ENCODE measurements at places on chromosomes 4 and X.

DNA sequence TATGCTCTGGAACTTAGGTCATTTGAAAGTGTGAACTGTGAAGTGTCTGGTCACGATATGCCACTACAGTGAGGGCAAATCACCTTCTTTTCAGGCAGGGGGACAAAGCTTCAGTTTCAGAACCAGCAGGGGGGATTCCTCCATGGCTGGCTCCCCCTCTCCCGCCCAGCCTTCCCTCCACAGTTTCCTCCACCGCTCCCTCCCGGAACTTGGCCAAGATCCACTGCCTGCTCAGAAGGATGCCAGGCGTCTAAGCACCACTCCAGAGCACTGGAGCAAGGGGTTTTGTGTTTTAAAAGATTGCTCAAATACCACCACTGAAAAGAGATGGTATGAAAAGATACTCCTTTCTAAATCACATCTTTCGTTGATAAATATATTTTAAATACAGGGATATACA lies 126.9 kb downstream of the ELOVL6 start:
- no peak for DNase-seq

DNA sequence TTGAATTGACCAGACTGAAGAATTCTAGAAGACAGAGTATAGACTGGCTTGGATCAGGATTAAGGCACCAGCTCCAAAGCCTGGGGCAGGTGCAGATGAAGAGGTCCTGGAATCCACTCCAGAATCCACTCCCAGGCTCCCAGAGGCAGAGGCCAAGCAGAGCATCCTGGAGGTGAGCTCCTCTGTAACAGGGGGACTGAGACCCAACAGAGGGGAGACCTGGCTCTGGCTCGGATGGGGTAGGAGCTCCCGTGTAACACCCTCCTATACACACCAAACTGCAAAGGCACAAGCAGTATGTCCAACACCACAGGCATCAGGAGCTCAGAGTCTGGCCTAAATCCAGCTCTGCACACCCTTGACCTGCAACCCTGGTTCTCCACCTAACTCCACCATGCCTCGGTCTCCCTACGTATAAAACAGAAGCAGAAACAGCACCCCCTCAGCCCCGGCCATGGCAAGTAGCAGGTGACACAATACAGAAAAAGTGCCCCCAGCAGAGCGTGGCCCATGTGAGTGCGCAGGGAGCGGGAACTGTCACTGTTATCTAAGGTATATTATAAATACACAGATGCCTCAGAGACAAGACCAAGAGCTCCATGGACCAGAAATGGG lies 14.9 kb downstream of the RNF212 start:
- DNase-seq, result no peak

DNA sequence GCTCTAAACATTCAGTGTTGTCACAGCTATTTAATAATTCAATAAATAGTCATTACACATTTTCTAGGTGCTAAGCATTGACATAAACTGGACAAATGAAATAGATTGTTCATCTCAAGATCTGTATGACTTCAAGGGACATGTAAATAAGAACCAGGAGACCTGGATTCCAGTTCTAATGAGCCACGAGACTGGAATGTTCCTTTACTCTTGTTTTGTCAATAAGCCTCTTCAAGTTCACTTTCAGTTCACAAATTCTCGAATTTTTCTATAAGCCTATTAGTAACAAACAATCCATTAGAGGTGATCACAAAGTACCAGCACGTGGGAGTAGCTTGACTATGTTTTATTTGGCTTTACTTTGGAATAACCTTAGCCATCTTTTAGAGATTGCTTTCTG lies 514.0 kb upstream of the SMIM31 start:
- no peak for DNase-seq

DNA sequence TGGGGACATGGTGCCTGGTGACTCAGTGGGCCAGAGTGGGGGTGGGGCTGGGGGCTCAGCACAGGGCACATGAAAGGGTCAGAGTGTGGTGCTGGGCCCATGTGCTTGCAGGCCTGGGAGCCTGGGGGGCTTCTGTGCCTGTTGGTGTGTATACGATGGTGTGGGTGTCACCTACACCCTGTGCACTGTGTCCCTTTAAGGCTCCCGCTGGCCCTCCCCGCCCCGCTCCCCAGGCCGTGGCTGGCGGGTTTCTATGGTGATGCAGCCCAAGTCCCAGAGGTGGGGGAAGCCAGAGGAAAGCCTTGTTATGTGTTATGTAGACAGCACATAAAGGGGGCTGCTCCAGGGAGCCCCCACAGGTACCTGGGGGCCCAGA lies 5.5 kb downstream of the L1CAM start:
- DNase-seq, result no peak

- DNase-seq, result peak; percentile 30
Measured at GRCh38 chr4:53804719-53805118, 213.4 kb upstream of the LNX1 start.

- DNase-seq, result no peak
Measured at GRCh38 chrX:149853925-149854324, 27.1 kb upstream of the MAGEA8 start.

DNA sequence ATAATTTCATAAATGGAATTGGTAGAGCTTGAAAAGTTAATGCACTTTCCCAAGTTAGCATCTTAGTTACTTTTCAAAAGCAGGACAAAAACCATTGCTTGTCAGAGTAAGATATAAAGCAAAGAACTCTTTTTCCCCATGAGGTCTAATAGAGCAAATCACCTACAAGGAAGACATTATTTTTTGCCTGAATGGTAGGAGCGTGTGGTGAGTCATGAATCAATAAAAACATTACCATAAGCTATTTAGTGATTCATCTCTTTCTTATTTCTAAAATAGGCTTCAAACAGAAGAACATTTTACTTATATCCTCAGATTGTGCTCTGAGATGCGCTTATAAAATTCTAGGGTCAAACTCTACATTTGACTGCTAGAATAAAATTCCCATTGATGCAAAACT lies 109.4 kb upstream of the GPRIN3 start:
- DNase-seq, result no peak

- DNase-seq, result no peak
Measured at GRCh38 chr4:128837679-128838078, 28.2 kb downstream of the JADE1 start.

DNA sequence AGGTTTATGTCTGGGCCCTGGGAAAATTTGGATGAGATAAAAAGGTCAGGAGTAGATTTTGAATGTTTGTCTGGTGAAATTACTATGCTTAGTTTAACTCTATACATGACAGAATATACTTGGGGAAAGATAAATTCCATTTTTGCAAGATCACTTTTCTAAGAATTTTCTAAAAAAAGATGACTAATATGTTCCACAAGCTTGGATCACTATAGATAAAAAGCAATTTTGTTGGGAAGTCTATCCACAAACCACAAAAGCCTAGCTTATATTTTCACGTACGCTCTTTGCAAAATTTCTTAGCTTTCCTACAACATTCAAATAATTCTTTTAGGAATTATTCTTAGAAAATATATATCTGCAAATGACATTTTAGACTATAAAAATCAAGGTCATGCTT lies 20.6 kb upstream of the COQ2 start:
- no peak for DNase-seq

- no peak for DNase-seq
Measured at GRCh38 chr4:159503236-159504008, 400.5 kb downstream of the RAPGEF2 start.

DNA sequence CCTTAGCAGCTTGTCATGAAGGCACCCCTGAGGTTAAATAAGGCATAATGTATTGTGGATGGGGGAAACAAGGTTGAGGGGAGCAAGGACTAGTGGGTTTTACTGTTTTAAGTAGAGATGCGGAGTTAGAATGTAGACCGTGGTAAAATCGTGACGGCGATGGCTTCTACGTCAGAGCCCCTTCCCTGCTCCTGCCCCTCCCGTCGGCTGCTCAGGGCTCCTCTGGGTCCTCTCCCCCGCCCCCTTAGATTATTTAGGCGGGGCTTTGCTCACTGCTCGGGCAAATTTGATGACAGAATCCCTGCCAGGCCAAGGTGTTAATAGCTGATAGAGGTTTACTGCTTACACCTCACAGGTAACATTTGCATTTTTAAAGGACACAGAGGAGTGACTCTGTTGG lies 2.3 kb downstream of the FRMPD3 start:
- no peak for DNase-seq

- DNase-seq, result no peak
Measured at GRCh38 chr4:25962393-25962792, 48.4 kb downstream of the SMIM20 start.

- DNase-seq, result no peak
Measured at GRCh38 chrX:109997786-109998452, 5.0 kb upstream of the TMEM164 start.

- DNase-seq, result no peak
Measured at GRCh38 chr4:189773909-189774308, 166.8 kb upstream of the FRG1 start.

DNA sequence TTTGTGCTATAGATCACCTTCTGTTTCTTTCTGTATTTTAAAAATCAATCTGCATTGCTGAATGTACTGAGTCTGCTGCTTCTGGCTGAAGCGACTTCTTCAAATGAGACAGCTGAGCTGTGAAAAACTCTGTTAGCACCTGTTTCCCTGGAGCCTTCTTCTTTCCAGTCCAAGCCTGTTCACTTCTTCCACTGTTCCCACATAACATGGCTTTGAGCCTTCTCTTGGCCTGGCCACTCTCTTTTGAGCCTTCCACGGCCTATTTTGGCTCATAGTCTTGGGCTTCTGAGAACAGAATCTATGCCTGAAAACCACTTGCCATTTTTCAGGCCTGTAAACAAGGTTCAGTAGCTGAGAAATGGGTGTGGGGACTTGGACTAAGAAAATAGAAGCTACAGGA lies 132.9 kb upstream of the IGFBP7 start:
- DNase-seq, result no peak

GRCh38 chr4:1987721-1988326 lies 20.9 kb downstream of the NELFA start:
- DNase-seq, result no peak

- DNase-seq, result no peak
Measured at GRCh38 chrX:41779030-41779564, 55.1 kb downstream of the GPR82 start.

DNA sequence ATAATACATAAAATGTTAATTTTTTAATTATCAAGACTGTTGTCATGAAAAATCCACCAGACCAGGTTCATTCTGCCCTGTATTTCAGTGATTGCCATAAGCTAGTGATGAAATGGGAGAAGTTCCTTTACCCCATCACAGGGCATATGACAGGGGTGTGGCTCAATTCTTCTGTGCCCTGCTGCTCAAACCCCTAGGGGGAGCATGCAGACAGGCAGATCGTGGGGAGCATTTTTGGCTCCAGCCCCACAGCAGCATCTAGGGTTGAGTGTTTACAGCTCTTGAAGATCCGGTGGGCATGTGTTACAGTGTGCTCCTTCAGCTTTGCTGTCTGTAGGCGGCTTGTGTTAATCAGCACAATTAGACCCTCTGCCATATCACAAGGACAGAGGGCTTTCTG lies 700.7 kb downstream of the PCDH18 start:
- DNase-seq, result no peak

GRCh38 chr4:75950213-75950815 lies 9.5 kb upstream of the NAAA start:
- no peak for DNase-seq

DNA sequence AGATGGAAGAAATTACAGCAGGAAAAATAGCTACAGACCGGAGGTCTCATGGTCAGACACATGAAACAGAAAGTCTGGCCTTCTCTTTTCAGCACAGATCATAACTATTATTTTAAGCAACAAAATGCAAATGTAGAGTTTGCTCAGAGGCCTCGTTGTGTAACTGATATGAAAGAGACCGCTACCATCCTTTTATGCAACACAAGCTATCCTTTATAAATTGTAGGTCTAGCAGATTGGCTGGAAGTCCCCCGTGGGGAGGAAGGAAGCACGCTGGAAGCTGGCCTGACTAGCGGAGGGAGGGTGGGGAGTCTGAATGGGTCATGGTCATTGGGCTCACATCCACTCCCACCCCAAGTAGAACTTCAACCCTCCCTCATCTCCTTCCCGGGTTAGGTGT lies 27.7 kb downstream of the DMP1 start:
- no peak for DNase-seq

- no peak for DNase-seq
Measured at GRCh38 chr4:184850018-184850417, 24.2 kb upstream of the ACSL1 start.

DNA sequence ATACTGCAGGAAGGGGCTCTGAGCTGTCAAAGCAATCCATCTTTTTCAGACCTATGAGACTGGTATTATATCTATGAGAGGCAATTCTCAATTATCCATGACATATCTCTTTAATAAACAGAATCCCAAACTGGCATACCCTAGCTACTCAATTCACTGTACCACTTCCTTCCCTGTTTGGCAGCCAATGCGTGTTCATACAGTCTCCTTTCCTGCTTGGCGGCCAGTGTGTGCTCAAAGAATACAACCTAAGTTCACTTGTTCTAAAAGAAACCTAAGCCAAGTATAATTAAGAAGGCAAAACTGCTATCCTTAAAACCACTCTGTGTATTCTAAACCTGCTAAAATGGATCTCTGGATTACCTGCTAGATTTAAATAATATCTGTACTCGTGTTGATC lies 38.3 kb downstream of the ARHGEF9 start:
- no peak for DNase-seq

DNA sequence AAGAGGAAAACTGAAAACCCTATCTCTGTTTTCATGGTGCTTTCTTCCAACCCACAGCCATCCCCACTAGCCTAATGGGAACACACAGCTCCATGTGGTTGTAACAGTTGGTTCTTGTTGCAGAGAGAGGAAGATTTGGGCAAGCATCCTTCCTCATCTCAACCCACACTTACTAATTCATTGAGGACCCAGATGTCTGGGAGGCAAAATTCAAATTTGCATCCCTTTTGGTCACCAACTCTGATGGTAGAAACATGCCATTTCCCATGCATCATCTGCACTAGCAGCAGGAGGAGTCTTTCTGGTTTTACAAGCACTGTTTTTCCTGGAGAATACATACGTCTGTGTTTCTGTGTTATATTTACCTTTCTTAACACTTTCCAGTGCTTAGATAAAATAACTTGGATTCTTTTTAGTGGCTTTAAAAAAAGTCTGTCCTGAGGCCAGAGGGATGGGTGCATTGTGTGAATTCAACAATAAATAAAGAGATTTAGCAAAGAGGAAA lies 301.0 kb downstream of the KCTD8 start:
- DNase-seq, result no peak

DNA sequence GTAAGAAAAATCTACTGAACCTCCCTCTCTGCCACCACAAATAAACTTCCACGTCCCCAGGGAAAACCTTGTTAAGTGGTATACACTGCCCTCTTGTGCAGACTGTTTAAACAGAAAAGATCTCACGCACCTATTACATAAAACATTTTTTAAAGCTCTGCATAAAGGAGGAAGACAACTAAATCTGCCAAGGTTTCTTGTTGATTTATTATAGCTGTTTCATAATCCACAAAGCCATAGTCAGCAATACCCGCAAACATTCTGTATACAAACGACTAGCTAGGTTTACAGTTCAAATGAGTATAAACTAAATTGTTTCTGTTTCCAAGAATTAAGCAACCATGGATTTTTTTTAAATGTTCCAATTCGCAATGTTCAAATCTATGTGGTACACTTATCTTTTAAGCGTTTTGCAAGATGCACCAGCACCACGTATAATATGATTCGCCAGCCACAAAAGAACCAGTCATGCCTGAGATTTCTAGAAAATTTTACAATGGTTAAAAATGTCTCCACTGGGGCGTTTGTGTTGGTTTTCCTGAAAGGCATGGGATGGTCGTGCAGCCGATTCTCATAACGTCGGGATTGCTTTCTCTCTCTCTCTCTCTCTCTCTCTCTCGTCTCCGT lies 164.6 kb downstream of the PRKX start:
- no peak for DNase-seq

GRCh38 chrX:2689773-2690666 lies 1.1 kb upstream of the CD99 start:
- no peak for DNase-seq

GRCh38 chrX:50971395-50971794 lies 60.9 kb downstream of the BMP15 start:
- DNase-seq, result no peak
